Activated CD4-positive, alpha-beta memory T cell treated with anti-CD3 and anti-CD28 coated beads, Interleukin-2, amount 10 ng/mL, durations not matched to agents 7 days and 5 days (primary cell): ENCODE measurements at places on chromosomes 3 and 15. TPM values are rescaled to one million over a fixed set of nuclear protein-coding genes. Genes with fewer than 3 reads are reported as not detected.
A peak's percentile ranks its signal among the peaks of the same experiment; 100 is the strongest.

- DNase-seq, result no peak
Measured at GRCh38 chr15:62369454-62369853, 204.4 kb upstream of the C2CD4B start.

- DNase-seq, result no peak
Measured at GRCh38 chr3:63631670-63632069, 20.8 kb upstream of the SNTN start.

DNA sequence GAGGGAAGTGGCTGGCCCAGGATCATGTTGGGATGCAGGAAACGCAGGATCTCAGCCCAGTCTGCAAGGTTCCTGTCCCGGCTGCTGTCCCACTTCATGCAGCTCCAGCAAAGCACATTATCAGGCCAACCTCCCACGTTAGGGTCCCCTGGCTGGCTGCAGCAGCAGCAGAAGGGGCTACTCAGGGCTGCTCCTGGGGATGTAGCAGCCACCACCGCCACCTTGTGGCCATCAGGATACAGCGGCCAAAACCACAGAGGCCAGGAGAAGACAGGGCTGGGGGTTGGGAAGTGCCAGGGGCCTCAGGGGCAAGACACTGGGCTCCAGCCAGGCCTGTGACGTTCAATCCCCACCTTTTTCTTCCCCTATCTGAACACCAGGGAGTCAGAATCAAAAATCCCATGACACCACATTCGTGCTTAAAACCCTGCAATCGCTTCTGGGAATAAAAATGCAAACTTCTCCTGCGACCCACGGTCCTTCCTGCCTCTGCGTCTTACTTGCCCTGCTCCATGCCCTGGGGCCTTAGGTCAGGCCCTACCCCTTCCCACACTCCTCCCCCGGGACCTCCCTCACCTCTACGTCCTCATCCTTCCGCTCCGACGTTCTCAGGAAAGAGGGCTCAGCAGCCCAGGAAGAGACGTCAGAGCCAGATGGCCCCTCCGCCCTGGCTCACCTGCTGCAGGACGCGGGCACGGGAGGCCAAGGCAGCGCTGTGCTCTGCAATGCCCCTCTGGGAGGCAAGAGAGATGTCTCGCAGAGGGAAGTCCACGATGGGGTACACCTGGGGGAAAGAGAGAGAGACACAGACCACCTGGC, 21.5 kb downstream of the SSUH2 start:
- peak; percentile 57 for DNase-seq

The PIERCE2 gene
- total RNA-seq, result not detected

GRCh38 chr15:89138999-89139612, 50.9 kb downstream of the ABHD2 start:
- DNase-seq, result no peak

DNA sequence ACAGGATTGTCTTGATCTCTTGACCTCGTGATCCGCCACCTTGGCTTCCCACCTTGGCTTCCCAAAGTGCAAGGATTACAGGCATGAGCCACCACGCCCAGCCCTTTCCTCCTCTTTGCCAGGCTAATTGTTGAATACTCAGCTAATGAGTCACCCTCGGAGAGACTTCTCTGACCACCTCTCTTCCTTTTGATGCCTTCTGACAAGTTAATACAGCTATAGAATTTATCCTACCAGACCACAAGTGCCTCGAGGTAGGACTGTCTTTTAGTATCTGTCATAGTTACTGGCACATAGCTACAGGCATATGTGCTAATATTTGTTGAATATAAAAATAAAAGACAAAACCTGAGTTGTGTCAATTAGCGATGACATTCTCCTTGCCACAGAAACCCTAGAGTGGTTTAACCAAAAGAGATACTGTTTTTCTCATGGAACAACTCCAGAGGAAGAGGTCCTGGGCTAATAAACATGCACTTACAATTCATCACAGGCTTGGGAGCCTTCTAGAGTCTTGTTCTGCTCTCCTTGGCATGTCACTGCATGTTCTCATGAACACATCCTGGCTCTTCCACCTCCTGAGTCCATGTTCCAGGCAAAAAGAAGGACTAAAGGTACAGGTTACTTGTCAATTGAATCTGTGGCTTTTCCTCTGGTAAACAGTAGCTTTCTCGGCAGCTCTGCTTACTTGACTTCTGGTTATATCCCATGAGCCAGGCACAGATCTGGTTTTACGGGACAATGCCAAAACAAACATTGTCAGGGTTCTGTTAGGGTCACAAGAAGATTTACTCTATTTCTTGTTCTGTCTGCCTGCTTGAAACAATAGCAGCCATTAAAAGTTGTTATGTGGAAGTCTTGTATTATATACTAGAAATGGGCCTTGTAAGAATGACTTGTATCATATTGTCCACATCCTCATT, 332.3 kb downstream of the THSD4 start:
- DNase-seq, result no peak

The IL17RD gene
- not detected for total RNA-seq

The VGLL3 gene
- not detected for total RNA-seq

- no peak for DNase-seq
Measured at GRCh38 chr3:45178183-45179023, 32.2 kb upstream of the CDCP1 start.

- DNase-seq, result no peak
Measured at GRCh38 chr15:62394079-62394478, 229.0 kb upstream of the C2CD4B start.

DNA sequence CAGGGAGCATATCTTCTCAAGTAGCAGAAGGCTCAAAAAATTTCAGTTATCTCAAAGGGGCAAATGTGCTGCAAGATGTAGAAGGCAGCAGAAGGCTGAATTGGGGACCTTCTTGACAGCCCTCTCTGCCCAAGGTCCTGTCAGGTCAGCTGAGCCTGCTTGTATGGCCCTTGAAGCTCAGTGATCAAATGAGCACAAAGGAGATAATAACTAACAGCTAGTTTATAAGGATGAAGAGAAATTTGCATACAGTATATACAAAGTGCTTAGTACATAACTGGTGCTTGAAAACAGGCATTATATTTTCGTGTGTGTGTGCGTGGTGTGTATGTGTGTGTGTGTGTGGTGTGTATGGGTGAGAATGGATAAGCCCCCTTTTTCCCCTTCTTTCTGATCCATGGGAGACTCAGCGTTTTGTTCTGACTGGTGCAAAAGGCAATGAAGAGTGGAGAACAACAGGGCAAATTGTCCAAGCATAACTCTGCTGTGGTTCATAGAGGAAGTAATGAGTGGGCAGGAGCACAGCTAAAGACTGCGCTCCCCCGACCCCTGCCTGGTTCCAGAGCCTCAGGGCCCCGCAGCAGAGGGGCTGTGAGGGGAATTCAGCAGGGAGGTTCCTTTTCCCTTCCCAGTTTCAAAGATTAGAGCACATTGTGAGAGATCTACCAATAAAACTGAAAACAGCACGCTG, 356.8 kb upstream of the NR2F2 start:
- no peak for DNase-seq

DNA sequence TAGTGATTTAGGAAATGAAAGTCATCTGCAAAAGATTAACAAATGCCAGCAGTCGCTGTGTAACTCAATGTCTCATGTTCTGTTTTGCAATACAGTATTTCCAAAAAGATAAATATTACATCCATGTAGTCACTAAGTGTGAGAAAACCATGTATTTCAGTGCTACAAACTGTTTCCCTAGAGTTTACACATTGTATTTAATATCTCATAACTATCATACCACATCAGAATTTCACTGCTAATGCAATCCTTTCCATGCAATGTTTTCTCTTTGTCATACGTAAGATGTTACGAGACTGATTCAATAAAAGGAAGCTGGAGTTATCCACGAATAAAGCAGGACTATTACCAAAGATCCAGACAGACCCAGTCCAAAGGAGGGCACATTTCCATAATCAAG, 269.4 kb downstream of the GBE1 start:
- no peak for DNase-seq

The PLA2G4B gene
- 6.8 TPM for total RNA-seq

GRCh38 chr3:52216585-52217408, 8.6 kb downstream of the TLR9 start:
- DNase-seq, result peak; percentile 64

- peak; percentile 43 for DNase-seq
Measured at GRCh38 chr3:137946356-137946973, 63.5 kb upstream of the CLDN18 start.

DNA sequence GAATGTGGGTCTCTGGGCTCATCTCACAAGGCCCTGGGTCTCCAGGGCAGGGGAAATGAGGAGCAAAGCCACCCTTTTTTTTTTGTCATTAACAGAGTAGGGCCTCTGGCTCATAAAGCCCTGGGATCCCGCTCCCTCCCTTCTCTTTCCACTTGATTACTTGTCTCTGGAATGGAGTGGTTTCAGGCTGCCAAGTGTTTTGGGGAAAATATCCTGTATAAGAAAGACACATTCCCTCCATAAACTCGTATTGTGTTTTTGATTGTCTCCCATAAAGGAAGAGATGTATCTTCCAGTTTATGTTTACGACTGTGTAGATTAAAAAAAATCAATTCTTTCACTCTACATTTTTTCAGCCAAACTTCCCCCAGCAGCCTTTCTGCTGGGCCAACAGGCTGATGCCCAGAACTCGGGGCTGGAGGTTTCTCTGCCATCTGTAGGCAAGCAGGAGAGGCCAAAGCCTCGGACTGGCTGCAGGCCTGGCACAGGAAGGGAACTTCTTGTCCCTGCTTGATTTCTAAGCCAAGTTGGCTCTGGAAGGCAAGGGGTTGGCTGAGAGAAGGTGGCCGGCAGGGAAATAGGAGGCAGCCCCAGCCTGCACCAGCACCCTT, 49.4 kb upstream of the INSYN1 start:
- DNase-seq, result no peak

The TLR9 gene
- total RNA-seq, result 0.55 TPM

DNA sequence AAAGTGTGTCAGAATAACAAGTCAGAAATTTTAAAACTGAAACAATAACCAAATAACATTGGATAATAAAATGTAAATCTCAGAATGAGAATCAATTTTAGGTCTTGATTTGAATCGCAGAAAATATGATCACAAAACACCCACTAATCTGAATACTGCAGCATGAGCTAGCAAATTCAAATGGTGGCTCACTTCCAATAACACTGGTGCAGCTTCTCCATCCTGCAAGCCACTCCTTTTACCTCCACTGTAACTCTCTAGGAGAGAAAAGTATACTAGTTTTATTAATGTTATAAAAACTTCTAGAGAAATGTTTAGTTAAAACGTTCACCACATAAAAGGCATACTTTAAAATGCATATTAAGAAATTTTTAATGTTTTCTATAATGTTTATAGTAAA, 30.4 kb downstream of the UBE3A start:
- DNase-seq, result no peak

- no peak for DNase-seq
Measured at GRCh38 chr3:166425900-166426611, 588.8 kb upstream of the BCHE start.

DNA sequence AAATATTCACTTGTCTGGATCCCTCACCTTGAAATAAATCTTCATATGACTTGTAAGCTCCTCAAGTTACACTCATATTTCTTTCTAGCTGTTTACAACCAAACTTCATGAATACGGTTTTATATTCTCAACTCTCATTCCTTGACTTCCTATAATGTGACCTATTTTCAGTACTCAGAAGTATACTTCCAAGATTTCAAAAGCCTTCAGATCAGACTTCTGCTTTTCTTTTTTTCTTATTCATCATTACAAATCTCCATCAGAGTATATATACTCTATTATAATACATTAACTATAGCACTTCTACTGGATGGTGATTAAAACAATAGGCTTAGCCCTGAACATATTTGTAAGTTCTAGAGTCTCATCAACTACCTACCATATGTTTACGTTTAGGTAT, 123.6 kb upstream of the ALCAM start:
- no peak for DNase-seq

DNA sequence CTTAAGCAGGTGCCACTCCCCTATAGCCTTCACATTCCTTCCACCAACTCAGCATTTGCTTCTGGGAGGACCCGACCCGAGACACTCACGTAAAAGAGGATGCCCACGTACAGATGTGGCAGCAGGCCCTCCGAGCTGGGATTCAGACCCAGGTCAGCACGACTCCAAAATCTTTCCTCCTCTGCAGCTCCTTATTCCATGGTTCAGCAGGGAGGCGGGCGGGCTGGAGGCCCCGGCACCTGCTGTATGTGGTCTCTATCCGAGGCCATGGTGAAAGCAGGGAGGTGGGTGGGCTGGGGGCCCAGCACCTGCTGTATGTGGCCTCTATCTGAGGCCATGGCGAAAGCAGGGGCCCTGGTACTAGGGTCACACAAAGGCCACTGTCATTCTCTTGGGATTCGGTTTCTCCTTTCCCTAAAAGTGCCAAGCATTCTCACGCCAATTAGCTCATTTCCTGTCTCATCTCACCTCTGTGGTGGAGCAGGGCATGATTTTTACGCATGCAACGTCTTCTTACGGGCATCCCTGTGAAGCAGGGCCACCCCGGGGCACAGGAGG, 5.9 kb upstream of the MUC4 start:
- DNase-seq, result no peak

DNA sequence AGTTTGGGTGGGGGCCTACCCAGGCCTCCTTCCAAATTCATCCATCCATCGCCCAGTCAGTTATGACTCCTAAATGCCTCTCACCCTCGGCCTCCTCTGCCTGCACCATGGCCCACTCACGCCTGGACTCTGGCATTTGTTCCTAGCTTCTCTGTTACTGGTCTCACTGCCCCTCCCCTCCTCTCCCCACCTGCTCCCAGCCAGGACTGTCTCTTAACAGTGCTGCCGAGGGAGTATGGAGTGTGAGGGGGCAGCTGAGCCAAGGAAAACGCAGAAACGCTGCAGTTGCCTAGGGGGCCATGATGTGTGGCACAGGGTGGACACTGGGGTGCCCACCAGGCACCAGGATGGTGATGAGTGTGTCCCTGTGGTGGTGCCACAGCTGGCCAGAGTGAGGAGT, 3.1 kb downstream of the RCCD1 start:
- no peak for DNase-seq

The HTR3E gene
- total RNA-seq, result not detected

GRCh38 chr3:78507196-78507984, 1260.4 kb downstream of the ROBO1 start:
- no peak for DNase-seq

- no peak for DNase-seq
Measured at GRCh38 chr15:45326280-45326679, 52.1 kb downstream of the GATM start.

The VEPH1 gene
- total RNA-seq, result not detected

DNA sequence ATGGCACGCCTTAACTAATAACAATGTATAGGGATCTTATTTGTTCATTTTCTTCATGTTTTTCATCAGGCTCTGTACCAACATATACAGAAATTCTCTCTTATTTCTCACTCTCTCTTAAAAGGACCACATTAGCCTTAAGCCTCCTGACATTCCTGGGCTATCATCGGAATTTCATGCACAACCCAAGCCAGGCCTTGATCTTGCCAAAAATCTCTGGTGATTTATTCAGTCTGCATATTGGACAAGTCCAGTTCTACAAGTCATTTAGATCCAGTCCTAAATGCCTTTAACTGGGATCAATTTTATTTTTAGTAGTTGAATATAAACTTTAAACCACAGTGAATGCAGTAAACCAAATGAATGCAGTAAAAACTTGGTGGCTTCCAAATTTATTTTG, 385.4 kb downstream of the MECOM start:
- DNase-seq, result no peak

DNA sequence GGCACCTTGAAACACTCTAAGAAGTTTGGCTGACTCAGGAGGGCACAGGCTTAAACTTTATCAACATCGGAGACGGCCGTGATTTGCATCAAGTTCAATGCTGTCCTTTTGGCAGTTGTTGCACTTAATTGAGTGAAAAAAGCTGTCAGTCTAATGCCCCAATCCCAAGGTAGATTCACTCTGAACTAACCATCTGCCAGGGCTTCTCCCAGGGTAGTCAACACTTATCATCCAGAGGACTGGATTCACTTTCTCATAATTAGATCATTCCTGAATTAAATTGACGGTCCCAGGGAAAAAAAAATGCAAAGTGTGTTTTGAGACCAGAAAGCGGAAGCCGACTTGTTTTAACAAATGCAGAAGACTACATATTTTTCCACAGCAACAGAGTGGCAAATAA, 28.5 kb downstream of the RORA start:
- no peak for DNase-seq

The ANKUB1 gene
- total RNA-seq, result not detected

The OR5K2 gene
- total RNA-seq, result not detected
